Stimulated activated CD8-positive, alpha-beta memory T cell treated with anti-CD3 and anti-CD28 coated beads, Interleukin-2, amount 100 ng/mL, for 1 hour (primary cell): ENCODE measurements at places on chromosomes 4 and X.

DNA sequence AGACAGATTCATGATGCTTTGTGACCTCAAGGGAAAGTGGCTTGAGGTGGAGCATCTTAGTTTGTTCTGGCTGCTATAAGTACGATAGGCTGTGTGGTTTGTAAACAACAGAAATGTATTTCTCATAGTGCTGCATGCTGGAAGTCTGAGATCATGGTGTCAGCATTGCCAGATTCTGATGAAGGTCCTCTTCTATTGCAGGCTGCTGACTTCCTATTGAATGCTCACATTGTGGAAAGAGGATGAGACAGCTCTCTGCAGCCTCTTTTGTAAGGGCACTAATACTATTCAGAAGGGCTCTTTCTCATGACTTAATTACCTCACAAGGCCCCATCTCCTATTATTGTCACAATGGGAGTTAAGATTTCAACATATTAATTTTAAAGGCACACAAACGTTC lies 1674.0 kb upstream of the PCDH7 start:
- no peak for DNase-seq

DNA sequence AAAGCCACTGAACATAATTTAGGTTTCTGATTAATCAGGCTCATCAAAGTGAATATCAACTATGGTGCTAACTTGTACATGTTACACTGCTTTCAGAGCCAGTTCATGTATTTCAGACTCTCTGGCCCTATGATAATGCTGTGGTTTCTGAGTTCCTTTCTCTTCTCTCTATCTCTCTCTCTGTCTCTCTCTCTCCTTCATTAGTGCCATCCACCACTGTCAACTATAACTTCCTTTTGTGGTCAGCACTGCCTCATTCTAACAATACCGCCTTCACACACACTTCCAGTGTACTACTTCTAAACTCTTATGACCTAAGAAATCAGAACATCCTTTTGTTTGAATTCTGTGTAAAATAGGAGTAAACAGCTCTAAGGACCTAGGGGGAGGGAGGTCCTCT lies 907.1 kb downstream of the RPA4 start:
- DNase-seq = no peak

- no peak for DNase-seq
Observed at GRCh38 chrX:10124506-10125247, 32.1 kb upstream of the CLCN4 start.

GRCh38 chrX:148871422-148872160 lies 371.2 kb downstream of the AFF2 start:
- no peak for DNase-seq

GRCh38 chrX:134025986-134026545 lies 40.7 kb upstream of the GPC3 start:
- DNase-seq = no peak

GRCh38 chr4:189001283-189001970 lies 862.2 kb downstream of the TRIML1 start:
- DNase-seq = no peak

DNA sequence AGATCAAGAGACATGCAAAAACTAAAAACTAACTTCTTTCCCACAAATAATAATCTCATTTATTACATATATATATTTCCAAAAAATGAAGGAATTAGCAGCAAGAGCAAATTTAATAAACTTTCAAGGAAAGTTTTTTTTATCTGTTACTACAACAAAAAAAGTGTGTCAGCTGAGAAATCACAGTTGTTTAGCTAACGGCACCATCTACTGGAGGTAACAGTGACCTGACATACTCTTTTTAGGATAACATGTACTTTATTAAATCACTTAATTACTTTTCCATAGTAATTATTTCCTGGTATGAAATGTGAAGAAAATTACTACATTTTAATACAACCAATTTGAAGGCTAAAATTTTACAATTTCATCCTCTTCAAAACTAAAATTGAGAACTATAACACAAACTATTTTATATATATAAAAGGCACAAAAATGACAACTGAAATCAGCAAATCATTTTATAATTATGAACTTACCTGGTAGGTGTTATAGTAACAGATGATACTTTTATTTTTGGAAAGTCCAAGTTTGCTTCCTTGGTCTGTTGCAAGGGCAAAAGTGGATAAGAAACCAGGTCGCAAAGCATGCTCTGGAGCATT lies 9.1 kb downstream of the LAMTOR3 start:
- no peak for DNase-seq

- DNase-seq = no peak
Observed at GRCh38 chr4:39169426-39169825, 12.9 kb upstream of the WDR19 start.

DNA sequence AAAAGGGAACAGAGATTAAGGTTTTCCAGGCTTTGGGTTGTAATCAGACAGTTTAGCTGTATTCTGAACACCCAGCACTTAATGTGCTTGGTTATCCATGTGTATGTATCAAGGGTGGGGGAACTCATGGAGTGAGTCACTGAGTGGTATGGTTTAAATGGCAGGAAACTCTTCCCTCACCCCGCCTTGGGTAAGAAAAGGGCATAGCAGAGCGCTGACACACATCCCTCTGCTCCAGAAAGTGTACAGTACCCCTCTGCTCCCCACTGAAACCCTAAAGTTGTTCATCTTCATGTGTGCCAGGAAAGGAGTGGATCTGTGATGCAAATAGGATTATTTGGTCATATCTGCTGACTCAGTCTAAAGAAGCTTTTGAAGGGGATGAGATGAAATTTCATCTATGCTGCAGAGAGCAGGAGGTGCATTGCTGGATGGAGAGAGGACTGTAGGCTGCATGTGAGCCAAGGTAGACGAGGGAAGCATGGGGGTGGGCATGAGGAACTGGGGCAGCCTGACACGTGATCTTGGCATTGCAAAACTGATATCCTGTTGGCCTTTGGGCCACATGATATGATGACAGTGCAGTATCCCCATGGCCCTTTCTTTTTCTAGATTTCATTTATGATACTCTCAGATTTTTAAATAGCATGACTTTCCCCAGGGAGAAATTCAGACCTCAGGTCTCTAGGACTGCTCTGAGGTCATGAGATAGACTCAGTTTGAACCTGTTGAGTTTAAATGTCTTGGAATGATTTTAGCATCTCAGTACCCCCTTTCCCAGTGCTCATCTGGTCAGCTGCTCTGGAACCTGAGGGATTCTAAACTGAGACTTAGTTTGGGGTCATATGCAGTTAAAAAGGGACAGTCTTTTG lies 84.8 kb downstream of the TMEM164 start:
- DNase-seq = no peak

DNA sequence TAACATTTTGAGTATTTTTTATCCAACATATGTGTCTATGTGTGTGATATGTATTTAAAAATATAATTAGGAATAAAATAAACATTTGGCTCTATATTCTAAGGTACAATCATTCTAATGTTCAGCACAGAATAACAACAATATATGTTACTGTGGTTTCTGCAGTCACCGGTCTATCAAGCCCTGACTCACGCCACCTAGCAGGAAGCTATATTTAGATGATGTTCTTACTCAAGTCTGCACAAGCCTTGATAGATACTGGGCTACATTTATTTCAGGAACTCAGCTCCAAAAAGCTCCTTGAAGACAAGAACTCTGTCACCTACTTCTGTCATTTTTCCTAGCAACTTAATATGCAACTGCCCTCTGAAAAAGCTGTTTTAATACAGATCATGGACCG lies 152.0 kb upstream of the FTHL17 start:
- no peak for DNase-seq

DNA sequence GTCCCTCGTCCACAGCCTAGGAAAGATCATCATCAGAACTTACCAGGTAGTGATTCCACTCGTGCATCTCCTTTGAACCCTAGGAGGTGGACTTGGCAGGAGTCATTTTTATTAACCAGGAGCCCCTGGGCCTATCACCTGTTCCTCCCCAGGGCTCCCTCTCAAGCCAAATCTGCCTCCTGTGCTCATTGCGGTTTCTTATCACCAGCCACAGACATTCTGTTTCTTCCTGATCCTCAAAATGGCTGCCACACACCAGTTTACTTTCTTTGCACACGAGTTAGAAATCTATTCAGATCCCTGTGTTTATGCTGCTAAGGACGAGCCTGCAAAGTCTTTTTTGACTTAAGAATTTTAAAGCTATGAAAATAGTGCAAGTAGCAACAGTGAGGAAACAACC lies 354.5 kb upstream of the BOD1L1 start:
- no peak for DNase-seq

GRCh38 chr4:83125738-83126141 lies 11.2 kb upstream of the PLAC8 start:
- DNase-seq = no peak

GRCh38 chr4:39702716-39703115 lies 4.8 kb downstream of the UBE2K start:
- no peak for DNase-seq

GRCh38 chrX:13669246-13669737 lies 16.4 kb downstream of the TCEANC start:
- no peak for DNase-seq

DNA sequence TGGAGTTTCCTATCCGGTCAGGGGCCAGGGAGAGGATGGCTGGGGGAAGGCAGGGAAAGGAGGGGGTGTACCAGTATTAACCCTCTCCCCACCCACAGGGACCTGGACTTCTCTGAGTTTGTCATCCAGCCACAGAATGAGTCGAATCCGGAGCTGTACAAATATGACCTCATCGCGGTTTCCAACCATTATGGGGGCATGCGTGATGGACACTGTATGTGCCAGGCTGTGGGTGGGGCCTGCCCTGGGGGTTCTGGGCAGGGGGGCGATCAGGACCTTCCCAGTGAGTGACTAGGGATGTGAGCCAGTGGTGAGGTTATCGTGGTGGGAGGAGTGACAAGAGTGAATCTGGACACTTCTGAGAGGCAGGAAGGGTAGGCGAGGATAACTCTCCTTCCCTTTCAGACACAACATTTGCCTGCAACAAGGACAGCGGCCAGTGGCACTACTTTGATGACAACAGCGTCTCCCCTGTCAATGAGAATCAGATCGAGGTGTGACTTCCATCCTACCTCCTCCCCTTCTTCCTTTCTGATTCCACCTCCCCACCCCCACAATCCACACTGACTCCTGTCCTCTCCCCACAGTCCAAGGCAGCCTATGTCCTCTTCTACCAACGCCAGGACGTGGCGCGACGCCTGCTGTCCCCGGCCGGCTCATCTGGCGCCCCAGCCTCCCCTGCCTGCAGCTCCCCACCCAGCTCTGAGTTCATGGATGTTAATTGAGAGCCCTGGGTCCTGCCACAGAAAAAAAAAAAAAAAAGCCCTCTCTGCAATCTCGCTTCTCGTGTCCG lies 14.6 kb downstream of the USP11 start:
- DNase-seq = no peak

DNA sequence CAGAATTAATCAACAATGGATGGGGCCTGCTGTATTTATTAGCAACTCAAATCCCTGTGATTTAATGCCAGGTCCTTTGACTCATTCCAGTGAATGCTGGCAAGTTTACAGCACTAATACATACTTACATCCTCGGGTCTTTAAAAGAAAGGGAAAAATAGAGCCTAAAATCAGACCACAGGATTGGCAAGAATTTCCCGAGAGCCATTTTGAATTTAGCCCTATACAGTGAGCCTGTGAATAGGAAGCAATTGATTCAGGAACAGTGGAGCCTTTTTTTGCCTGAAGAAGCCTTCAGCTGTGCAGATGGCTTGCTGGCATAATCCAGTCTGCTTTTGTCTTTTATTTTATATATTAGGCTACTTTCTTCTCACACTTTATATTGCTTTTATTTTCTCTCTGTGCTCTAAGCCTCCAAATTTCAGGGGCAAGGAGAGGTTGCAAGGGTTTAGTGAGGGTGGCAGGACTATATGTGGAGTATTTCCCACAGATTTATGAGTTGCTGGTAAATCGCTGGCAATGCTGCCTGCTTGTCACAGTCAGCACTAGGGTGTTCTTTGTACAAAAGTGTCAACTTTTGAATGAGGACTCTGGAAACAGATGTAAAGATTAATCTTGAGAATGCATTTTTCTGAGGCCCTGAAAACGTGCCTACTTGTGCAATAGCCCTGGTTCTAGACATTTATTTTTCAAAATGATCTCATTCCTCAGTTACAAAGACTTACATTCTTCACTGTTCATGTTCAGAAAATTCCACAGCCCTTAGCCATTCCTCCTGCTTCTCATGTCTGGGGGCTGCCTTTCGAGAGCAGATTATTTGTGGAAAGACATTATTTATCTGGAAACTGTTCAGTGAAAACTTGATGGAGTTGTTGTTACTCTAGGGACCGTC lies 303.5 kb downstream of the SPRY1 start:
- no peak for DNase-seq

- DNase-seq = no peak
Observed at GRCh38 chr4:54085284-54085683, 14.7 kb upstream of the GSX2 start.

DNA sequence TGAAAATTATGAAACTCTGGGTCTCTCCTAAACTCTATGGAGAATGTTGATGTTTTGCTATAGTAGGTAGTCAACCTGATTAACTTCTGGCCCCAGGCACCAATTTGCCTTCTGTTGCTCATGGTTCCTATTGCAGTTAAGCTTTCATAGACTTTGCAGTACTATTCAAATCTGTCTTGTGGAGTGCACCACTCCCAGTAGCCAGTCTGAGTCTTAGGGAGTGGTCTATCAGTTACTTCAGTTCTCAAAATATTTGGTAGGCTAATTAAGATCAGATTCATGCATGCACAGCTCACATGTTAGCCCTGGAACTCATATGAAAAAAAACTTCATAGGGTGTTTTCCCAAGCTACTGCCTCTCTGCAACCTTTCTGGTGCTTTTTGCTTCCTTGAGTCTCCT lies 53.3 kb downstream of the BMP15 start:
- DNase-seq = no peak

DNA sequence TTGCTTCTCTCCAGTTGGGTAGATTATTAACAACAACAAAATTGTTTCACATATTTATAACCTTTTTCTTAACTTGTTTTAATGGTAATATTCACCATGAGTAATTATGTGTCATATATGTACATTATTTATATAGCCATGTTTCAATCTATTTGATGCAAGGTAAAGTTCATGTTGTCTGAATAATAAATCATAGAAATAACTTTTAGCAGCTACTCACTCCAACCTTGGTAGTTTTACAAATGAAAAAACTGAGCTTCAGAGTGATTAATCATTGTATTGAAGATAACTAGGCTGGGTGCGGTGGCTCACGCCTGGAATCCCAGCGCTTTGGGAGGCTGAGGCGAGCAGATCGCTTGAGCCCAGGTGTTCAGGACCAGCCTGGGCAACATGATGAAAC lies 46.0 kb downstream of the TMA16 start:
- DNase-seq = no peak

- no peak for DNase-seq
Observed at GRCh38 chr4:112889199-112889598, 160.3 kb upstream of the ANK2 start.

- DNase-seq = no peak
Observed at GRCh38 chr4:160193787-160194186, 1090.9 kb downstream of the RAPGEF2 start.

DNA sequence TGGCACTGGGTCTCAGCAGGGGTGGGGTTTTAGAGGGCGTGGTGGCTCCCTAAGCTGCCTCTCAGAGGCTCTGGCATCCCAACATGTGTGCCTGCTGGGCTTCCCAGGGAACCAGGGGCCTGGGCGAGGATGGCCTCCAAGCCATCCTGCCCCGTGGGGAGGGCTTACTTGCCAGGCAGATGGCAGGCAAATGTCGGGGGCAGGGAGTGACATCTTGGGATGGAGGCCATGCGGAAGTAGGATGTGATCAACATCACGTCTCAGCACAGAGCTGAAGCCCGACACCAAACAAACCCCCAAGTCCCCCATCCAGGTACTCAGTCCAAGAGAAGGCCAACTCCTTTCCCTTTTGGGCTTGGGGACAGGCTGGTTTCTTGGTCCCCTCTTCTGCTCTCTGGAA lies 4.7 kb downstream of the L1CAM start:
- DNase-seq = no peak
